ENCODE measurements at places on chromosomes 13 and 19.
A peak's percentile ranks its signal among the peaks of the same experiment; 100 is the strongest.

GRCh38 chr19:18086590-18087138, at the start of gene IL12RB1:
IL12RB1 (minus strand) TSS chr19:18086934; CDS start chr19:18086823, 111 bp downstream.
- peak; percentile 32 for DNase-seq

DNA sequence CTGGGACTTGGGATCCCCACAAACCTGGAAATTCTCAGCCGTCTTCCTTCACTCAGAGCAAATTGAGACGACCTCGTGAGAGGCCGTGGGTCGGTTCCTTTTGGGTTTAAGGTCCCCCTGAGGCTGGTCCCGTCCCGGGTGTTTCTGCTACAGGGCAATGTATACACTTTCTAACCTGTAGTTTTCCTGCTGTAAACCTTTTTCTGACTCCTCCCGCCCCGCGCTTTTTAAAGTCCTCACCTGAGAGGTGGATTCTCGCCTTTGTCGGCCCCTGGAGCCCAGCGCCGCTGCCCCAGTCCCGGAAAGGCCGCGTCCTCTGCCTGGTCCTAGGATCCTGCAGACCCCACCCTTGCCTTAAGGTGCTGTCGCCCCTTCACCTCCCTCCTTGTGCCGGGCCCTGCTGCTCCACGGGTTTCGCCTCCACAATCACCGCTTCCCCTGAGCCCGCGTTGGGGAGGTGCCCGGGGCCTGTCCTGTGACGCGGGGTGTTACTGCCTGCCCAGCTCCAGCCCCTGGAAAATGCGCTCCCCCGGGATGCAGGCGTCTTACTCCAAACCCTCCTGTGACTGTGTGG, 391 bp downstream of the ZNF761 start:
- DNase-seq: peak; percentile 2

- DNase-seq: no peak
These were observed 14.3 kb downstream of the PEPD start for GRCh38 chr19:33507021-33507956.

- DNase-seq: no peak
These were observed 33.2 kb downstream of the PAK4 start for GRCh38 chr19:39158646-39159260.

DNA sequence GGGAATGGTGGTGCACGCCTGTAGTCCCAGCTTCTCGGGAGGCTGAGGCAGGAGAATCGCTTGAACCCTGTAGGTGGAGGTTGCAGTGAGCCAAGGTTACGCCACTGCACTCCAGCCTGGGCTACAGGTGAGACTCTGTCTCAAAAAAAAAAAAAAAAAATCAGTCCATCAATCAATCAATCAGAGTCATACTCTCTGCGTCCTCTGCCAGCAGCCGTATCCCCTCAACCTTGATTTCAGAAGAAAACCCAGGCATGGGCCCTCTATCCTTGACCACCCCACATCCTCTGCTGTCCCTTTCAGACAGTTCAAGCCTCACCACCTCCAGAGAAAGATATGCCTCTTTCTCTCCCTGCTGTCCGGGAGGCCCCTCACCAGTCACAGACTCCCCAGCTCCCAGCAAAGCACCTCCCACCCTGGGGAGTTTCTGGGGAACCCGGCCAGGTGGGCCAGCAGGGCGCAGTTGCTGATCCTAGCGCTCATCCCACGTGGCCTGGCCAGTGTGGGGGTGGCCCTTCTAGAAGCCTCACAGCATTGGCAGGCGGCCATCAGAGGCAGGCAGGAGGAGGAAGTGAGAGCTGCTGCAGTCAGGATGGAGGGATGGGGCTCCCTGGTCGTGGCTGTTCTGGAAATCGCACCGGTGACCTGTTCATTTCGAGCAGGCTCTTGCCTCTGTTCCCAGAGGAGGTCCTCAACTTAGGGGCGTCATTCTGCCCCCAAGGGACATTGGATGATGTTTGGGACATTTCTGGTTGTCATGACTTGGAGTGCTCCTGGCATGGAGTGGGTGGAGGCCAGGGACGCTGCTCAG, 10.2 kb upstream of the JSRP1 start:
- DNase-seq: peak; percentile 81

GRCh38 chr19:32498648-32499200, 82.3 kb upstream of the PDCD5 start:
- no peak for DNase-seq

All from stimulated activated naive B cell treated with anti-CD40 and anti-IgM and Interleukin-4, amounts not matched to agents 10 μg/mL and 1 μg/mL and 100 μg/mL, for 72 hours (primary cell).